ENCODE measurements at places on chromosomes 16 and 17.

DNA sequence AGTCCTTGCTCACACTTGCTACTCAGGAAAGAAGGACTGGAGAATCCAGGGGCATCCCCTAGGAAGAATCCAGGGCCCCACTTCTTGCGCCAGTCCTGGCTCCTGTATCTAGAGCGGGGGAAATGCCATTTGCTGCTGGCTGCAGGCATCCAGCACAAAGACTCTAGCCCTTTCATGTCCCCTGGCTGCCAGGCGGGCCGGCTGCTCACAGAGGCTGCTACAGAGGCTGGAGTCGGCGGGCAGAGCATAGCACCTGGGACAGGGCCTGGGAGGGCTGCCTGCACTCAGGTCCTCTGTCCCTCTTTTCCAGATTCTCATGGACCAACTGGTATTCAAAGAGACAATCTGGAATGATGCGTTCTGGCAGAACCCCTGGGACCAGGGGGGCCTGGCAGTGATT lies 13.8 kb downstream of the SMIM5 start:
- DNase-seq: no peak

DNA sequence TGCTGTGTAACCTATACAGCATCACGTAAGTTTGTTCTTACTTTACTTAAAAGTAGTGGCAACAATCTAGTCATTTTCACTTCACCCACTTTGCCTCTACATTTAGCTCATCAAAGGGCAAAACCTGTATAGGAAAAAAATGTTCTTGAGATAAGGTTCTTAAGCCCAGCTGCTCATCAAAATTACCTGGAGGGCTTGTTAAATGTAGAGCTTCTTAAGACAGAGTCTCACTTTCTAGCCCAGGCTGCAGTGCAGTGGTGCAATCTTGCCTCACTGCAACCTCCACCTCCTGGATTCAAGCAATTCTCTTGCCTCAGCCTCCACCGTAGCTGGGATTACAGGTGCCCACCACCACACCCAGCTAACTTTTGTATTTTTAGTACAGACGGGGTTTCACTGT lies 38.2 kb upstream of the TMEM97 start:
- DNase-seq: no peak

DNA sequence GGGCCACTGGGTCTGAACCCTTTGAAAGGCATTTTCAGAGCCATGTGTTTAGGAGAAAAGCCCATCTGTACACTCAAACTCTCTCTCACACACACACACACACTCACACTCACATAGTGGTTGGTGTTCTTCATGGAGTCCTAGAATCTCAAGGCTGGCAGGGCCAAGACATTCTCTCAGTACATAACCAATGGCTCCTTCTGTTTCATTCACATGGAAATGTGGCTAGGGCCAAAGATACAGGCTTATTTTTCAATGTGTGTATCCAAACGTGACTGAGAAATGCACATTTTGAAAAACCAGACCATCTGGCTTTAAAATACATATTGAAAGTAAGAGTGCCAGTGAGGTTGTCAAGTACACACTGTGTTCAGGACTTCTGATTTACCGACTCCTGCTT lies 59.0 kb upstream of the SALL1 start:
- DNase-seq: no peak

GRCh38 chr17:34399725-34400124 lies 36.7 kb upstream of the CCL1 start:
- no peak for DNase-seq

GRCh38 chr17:42659079-42659931 lies at the start of gene TUBG2:
TSS of gene TUBG2 (plus strand) at chr17:42659284. CDS start at chr17:42659504, 220 bp downstream.
- peak; percentile 93 for DNase-seq

DNA sequence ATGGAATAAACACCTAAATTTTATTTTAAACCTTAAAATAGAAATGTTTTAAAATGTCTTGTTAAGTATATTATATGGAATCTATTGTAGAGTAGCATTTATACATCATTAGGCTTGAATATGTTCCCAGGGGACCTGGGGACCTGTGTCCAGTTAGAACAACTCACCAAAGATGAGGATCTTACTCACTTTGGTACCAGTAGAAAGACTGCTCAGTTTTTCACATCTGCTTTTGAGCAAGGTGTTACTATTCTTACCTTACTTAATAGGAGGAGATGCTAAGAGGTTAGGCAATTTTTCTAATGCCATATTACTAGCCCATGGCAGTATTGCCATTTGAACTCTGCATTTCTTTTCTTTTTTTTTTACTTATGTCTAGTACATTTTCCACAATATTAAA lies 14.7 kb downstream of the STXBP4 start:
- no peak for DNase-seq

DNA sequence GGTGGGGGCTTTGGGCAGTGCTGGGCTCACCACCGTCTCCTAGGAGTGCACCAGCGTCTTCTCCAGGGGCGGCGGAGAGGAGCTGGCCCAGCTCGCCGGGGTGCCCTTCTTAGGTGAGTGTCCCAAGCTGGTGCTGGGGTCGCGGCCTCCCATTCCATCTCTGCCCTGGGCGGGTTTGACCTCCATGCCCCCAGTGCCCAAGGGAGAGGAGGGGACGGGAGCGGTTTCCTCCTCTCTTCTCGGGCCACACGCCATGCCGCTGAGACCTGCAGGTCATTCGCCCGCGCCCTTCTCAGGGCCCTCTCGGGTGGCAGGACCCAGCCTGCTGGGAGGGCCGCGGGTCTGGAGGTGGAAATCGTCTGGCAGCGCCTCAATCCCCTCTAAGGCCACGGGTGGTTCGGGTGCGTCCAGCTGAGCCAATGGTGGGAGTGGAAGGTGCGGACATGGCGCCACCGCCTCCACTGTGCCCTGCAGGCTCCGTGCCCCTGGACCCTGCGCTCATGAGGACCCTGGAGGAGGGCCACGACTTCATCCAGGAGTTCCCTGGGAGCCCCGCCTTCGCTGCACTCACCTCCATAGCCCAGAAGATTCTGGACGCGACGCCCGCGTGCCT lies 5.3 kb downstream of the IGFALS start:
- no peak for DNase-seq

- DNase-seq: peak; percentile 75
Measured at GRCh38 chr16:30005341-30006094, 5.3 kb downstream of the DOC2A start.

DNA sequence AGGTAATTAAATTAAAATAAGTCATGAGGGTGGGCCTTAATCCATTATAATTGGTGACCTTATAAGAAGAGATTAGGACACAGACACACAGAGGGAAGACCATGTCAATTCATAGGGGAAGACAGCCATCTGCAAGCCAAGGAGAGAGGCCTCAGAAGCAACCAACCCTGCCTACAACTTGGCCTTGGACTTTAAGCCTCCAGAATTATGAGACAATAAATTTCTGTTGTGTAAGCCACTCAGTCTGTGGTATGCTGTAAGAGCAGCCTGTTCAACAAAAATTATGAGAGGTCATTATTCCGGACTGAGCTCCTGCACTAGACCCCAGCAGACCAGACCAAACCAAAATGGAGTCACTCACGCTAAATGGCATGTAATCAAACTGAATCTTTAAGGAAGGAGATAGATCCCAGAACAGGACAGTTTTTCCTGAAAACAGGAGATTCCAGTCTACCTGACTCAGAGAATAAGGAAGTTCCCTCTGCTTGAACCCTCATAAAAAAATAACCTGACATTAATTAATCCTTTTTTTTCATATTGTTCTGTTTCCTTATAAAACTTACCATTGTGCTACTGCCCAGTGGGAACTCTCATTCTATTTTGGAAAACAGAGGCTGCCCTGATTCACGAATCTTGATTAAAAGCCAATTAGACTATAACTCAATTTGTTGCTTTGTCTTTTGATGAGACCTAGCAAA lies 74.3 kb downstream of the DNAH3 start:
- DNase-seq: no peak

DNA sequence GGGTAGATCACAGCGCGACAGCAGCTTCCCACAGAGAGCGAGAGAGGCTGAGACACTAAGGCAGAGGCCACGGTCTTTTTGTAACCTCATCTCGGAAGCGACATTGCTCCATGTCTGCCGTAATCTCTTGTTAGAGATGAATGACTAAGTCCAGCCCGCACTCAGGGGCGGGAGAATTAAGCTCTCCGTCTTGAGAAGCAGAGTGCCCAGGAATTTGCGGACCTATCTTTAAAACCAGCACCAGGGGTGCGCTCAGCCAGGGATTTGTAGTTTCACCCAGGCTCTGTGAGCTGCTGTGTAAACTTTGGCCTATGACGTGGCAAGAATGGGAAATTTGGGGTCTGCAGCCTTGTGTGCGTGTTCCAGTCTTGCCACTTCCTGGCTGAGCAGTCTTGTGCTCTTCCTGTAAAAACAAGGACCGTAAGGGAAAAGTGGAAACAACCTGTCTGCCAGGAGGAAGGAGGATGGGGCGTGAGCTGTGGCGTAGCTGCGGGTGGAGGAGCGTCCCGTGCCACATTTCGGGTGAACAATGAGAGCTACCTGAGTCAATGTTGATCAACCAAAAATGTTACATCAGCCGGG lies 16.0 kb upstream of the JPH3 start:
- no peak for DNase-seq

- no peak for DNase-seq
Measured at GRCh38 chr17:15654886-15655561, 29.1 kb downstream of the TRIM16 start.

- peak; percentile 94 for DNase-seq
Measured at GRCh38 chr17:81513753-81514488, 1.3 kb upstream of the ACTG1 start.

DNA sequence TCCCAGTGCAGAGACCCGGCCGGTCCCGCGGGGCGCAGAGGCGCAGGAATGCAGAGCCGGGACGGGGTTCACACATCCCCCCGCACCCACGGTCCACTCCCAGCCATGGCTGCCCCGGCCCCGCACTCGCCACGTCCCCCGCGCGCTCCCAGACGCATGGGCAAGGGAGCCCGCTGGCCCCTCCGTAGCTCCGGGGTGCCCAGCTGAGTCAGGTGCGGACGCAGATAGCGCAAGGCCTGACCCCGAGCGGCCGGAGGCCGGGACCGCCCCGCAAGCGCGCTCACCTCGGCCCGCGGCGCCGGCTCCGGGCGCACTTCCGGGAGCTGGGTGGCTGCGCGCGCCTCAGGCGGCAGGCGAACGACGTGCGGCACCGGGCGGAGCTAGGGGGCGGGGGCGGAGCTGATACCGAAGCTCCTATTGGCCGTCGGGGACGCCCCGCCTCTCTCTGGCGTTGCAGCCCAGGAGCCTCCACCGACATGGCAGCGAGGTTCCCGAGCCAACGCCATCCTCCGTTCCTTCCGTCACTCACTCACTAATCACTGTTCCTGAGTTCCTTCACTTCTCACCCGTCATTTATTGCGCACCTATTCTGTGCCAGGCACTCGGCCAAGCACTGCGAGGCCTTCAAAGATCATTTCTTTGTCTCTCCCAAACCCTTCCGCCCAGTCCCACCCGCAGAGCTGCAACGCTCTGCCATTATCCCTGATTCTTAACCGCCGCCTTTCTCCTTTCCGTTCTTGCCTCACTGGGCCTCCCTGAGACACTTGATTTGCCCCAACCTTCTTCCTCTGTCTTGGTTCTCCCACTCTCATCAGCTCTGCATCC lies at the start of gene ZNF18:
ZNF18 (minus strand) TSS at position 329 of the 825 bp plus-strand sequence. CDS start 4,646 bp downstream, outside the sequence.
- DNase-seq: peak; percentile 99

DNA sequence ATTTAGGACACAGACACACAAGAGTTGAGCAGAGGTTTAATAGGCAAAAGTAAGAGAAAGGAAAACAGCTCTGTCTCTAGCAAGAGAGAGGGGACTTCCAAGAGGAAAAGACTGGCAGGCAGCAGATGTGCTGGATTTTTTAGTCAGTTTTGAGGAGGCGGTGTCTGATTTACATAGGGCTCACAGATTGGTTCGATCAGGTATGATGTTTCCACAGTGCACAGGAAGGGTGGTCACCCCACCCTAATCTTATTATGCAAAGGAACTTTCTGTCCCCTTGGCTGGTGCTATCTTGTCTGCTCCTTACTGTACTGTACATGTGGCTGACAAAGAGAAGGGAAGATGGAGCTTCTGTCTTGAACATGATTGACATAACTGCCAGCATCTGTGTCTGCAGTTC lies 25.3 kb downstream of the BFAR start:
- DNase-seq: no peak

DNA sequence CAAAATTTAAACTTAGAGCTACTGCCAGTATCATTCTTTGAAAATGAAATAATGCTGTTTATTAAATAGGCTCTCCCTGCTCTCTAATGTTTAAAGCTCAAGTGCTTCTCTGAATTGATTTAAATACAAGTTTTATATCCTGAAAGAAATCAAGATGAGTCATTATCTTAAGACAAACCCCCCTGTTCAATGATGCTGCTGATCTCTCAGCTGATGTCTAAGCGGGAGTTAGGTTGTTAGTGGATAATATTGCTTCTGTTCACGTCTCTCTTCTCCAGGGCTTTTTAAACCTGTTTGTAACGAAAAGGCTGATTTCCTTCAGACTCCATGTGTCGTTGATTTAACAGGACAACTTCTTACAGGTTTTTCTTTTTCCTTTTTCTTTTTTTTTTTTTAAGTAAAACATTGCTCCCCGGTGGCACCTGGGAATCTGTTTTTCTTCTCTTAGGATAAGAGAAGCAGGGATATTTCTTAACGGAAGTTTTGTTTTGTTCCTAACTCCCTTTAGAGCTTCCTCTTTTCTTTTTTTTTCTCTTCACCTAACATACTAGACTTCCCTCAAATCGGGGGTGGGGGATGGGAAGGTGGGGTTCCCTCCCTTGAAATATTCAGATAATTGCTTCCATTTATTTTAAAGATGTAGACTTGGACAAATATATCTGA lies 807 bp upstream of the LYRM9 start:
- peak; percentile 22 for DNase-seq

DNA sequence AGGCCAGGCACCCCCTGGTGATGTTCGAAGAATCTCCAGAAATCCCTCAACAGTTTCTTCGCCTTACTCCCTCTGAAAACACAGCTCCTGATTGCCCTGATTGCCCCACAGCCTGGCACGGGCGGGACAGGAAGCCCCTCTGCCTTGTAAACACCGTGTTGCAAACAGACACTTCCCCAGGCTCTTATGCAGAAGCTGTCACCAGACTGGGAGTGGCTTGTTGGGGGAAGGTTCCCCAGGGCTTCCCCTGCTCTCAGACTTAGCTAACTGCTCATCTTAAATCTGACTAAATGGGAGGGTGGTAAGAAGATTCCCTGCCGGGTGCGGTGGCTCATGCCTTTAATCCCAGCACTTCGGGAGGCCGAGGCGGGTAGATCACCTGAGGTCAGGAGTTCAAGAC lies 11.2 kb downstream of the PIK3R5 start:
- no peak for DNase-seq

- no peak for DNase-seq
Measured at GRCh38 chr17:79985361-79985942, 50.2 kb downstream of the TBC1D16 start.
